HEK293T (cell line): ENCODE measurements at places on chromosomes 13 and 19.

GRCh38 chr19:47099576-47100050 is 14.0 kb downstream of the ZC3H4 start:
- no peak for DNase-seq

- no peak for DNase-seq
Measured at GRCh38 chr13:91074091-91074490, 273.4 kb upstream of the MIR17HG start.

- DNase-seq: no peak
Measured at GRCh38 chr13:106318941-106319411, 216.5 kb downstream of the EFNB2 start.

DNA sequence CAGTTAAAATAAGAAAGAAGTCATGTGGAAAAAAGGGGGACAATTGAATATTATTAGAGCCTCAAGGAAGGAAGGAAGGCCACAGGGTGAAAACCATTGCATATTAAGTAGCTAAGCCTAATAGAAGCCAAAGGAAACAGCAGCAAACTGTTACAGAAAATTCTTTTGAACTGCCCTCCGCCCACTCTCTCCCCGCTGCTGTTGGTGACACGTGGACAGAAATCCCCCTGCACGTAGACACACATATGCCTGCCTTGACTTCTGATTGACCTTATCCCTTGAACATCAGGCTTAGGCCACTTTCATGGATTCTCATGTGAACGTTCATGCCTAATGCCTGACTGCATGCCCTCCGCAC is 229.1 kb downstream of the KCNRG start:
- no peak for DNase-seq

DNA sequence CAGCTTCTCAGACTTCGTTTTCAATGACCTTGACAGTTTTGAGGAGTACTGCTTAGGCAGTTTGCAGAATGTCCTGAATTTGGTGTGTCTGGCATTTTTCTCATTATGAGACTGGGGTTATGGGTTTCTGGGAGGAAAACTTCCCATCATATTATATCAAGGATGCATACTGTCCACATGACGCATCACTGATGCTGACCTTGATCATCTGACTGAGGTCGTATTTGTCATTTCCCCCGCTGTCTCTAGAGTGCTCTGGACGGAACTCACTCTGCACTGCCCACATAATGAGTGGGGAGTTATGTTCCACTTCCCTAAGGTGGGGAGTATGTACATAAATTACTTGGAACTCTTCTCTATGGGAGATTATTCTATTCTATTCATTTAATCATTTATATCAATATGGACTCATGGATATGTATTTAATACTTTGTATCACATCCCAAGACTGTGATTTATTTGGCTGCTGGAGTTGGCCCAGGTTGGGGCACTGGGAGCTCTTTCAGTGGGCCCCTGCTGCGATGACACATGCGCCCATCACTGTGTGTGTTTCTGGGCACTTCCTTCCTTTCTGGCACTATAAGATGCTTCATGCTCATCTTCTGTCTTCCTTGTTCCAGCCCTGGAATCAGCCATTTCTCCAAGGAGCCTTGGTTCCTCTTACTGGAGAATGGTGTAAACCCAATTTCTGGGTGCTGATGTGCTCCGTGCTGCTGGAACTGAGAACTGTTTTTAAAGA is 138.6 kb downstream of the MIPEP start:
- no peak for DNase-seq

- no peak for DNase-seq
Measured at GRCh38 chr19:6099599-6099998, 10.7 kb downstream of the RFX2 start.

- no peak for DNase-seq
Measured at GRCh38 chr19:55299991-55300390, 16.2 kb downstream of the BRSK1 start.

- DNase-seq: no peak
Measured at GRCh38 chr13:26965952-26966700, 205.5 kb downstream of the USP12 start.

GRCh38 chr13:112078879-112079531 is 12.1 kb downstream of the SOX1 start:
- no peak for DNase-seq

- DNase-seq: no peak
Measured at GRCh38 chr19:40704491-40705361, 12.0 kb downstream of the COQ8B start.

- DNase-seq: peak; percentile 71
Measured at GRCh38 chr19:51094696-51095279, 12.1 kb upstream of the KLK14 start.

DNA sequence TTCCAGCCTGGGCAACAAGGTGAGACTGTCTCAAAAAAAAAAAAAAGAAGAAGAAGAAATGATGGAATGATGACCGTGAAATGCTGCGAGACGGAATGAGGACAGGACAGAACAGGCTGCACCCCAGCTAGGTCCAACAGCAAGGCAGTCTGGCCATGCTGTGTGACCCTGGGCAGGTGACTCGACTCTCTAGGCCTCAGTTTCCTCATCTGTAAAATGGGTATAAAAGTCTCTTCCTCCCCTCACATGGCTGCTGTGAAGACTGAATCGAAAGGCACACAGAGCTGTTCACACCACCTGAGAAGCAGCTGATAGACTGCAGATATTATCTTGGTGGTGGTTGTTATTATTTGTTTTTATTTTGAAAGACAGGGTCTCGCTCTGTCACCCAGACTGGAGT is 22.3 kb downstream of the PTPRS start:
- no peak for DNase-seq

- DNase-seq: no peak
Measured at GRCh38 chr19:16296713-16297112, 27.9 kb upstream of the KLF2 start.

DNA sequence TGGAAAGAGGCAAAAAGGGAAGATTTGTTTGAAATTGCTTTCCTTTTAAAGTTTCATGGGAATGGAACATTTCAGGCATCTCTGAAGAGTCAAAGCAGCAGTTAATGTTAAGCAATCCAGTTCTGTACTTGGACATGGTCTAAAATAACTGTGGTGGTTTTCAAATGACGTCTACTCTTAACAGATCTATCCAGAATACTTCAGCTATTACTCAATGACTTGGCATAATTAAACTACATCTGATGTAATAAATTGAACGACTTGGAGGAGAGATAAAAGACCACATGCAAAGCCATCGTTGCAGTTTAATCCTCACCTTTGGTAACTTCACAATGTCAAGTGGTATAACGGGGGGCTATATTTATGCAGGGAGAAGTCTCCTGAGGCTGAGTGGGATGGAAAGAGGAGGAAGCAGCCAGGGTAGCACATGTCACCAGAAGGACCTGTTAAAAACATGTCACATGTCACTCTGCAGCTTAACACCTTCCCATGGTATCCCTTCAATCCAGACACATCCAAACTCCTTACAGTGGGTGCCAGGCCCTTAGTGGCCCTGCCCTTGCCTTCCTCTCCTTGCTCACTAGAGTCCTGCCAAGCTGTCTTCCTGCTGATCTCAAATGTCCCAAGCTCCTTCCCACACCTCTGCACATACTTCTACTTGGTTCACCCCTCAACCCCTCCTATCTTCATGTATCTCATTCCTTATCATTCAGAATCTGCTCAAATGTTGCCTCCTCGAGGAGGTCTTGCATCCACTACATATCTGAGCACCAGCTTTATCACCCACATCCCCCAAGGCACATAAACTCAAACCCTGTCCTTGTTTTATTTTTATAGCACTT is 327.8 kb downstream of the SUCLA2 start:
- DNase-seq: no peak

- no peak for DNase-seq
Measured at GRCh38 chr13:89796196-89796595, 1551.3 kb upstream of the MIR17HG start.

- no peak for DNase-seq
Measured at GRCh38 chr19:46737298-46737654, 8.6 kb upstream of the FKRP start.

- no peak for DNase-seq
Measured at GRCh38 chr19:10639836-10640235, 14.3 kb upstream of the ILF3 start.

GRCh38 chr13:80363890-80364503 is 23.1 kb upstream of the SPRY2 start:
- DNase-seq: peak; percentile 57

GRCh38 chr13:74227476-74228158 is 93.4 kb upstream of the KLF12 start:
- DNase-seq: no peak

DNA sequence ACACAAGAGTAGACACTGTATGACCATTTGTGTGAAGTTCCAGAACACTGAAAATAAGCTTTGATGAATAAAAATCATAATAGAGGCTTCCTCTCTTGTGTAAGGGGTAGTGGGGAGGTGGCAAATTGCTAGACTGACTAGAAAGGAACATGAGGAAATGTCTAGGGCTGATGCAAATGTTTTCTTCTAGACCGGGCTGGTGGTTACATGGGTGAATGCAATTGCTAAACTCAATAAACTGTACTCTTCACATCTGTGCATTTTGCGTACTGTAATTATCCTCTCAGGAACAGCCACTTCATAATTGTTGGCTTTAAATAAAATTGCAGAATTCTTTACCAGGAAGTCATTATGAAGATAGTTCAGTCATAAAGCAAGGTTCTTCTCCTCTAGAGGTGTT is 5.2 kb upstream of the KBTBD7 start:
- no peak for DNase-seq

DNA sequence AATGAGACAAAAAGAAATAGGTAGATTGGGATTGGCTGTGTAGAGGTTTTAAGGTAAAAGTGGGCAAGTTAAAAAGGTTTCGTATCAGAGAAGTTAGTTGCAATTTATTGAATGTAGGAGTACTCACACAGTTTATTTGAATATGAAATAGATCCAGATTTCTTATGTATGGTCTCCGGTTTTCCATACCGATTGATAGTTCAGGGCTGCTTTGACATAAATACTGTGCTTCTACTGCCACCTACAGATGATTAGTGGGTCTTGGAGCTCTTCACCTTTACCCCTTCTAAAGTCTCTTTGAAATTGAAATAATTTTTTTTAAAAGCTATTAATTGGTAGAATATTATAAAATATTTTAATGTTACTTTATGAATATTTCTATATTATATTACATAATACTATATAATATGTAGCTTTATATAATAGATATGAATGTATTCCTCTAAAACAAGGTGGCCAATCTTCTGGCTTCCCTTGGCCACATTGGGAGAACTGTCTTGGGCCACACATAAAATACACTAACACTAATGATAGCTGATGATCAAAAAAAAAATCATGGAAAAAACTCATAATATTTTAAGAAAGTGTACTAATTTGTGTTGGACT is 7.7 kb upstream of the GPR18 start:
- peak; percentile 45 for DNase-seq

GRCh38 chr19:10389863-10390262 is 9.5 kb upstream of the TYK2 start:
- no peak for DNase-seq

GRCh38 chr19:13068085-13068846 is 34.4 kb downstream of the LYL1 start:
- DNase-seq: no peak

- DNase-seq: peak; percentile 48
Measured at GRCh38 chr19:14114854-14115253, 2.7 kb downstream of the PRKACA start.

DNA sequence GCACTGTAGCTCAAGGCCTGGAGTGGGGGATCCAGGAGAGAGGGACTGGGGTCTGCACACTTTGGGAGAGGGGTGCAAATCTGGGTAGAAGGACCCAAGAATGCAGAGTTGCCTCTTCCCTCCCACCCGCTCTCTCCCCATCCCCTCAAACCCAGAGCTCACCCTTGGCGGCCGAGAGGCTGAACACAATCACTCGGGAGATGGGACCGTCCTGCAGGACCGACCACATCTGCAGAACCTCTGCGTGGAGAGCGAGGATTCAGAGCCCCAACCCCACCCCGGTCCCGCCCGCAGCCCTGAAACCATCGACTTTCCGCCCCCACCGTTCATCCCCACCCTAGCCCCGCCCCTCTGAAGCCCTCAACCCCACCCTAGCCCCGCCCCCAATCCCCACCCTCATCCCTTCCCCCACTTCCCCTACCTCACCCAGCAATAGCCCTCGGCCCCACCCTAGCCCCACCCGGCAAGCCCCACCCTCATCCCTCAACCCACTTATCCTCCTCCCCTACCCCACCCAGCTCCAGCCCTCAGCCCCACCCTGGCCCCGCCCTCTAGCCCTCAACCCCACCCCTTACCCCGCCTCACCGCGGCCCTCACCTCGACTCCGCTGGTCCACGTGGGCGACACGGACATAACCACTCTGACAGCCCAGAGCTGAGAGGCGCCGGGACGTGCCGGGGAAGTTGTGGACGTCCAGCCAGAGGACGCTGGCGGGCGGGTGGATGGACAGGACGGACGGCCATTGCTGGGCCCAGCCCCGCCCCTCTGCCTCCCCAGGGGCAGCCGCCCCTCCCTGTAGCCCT is 4.1 kb downstream of the KPTN start:
- no peak for DNase-seq

DNA sequence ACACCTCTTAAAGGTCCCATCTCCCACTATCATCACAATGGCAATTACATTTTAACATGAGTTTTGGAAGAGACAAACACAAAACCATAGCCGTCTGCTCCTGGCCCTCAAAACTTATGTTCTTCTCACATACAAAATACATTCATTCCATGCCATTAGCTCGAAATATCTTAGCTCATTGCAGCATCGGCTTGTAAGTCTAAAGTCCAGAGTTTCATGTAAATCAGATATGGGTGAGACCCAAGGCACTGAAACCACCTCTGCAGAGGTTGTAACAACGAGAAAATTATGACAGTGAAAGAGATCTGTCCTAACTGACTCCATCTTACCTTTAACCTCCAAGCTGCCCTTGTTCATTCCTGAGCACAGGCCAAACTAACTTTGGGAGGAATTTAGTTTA is 635.0 kb upstream of the SPRY2 start:
- no peak for DNase-seq
